WERI-Rb-1 (cell line): ENCODE measurements at places on chromosomes 6 and 20.

DNA sequence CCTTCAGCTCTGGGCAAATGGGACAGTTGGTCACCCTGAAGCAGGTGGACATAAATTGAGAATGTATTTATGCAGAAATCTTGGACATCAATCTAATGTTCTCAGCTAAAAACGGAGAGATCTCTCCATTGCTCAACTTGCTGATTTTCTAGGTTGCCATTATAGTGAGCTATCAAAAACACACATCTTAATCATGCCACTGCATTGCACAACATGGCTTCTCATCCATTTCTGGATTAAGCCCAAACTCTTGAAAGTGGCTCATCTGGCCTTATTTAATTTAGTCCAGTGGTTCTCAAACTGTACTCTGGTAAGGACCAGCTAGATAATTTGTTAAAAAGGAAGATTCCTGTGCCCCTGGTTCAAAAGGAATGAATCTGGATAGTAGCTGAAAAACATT is 324.9 kb upstream of the CITED2 start:
- DNase-seq, result no peak

GRCh38 chr6:125987026-125987617 is 782 bp downstream of the TRMT11 start:
- no peak for DNase-seq

- DNase-seq, result no peak
These were observed 974.3 kb downstream of the HACE1 start for GRCh38 chr6:103885446-103885845.

DNA sequence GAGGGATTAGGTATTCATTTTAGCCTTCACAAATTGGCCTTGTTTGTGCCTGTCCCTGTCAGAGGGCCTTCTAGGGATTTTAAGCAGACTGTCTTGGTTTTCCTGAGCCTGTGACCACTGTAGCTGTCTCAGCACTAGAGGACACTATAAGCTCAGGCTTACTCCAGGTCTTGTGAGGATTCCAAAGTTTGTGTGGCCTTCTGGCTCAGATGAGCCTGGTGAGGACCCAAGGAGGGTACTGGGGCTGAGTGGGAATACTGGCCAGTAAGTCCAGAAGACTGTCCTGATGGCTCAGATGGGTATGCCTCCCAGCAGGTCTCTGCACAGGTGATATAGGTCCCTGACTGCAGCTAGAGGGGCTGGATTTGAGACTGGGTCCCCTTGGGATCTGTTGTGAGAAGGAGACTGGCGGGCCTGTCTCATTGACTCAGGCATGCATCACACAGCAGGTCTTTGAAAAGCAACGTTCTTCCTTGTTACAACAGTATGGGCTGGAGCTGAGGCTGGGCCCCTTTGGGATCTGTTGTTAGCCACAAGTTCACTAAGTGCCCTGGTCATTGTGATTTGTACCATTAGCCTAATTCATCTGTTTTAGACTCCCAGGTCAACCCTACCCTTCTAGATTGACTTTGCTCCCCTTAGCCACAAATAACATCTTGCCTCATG is 26.3 kb upstream of the TFB1M start:
- DNase-seq, result no peak

GRCh38 chr6:143451531-143451930 is 926 bp downstream of the PEX3 start:
- no peak for DNase-seq

DNA sequence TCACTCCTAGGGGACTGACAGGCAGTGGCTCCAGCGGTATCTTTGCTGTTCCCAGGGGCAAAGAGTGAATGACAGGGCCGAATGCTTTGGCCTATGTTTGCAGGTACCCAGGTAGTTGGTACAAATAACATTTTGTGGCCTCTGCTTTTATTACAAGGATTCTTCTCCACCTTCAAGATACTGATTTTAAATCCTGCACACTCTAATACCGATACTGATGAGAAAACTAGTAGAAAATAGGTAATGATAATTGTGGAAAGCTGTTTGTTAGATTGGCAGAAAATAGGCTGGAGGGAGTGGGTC is 772 bp downstream of the HINT3 start:
- no peak for DNase-seq

DNA sequence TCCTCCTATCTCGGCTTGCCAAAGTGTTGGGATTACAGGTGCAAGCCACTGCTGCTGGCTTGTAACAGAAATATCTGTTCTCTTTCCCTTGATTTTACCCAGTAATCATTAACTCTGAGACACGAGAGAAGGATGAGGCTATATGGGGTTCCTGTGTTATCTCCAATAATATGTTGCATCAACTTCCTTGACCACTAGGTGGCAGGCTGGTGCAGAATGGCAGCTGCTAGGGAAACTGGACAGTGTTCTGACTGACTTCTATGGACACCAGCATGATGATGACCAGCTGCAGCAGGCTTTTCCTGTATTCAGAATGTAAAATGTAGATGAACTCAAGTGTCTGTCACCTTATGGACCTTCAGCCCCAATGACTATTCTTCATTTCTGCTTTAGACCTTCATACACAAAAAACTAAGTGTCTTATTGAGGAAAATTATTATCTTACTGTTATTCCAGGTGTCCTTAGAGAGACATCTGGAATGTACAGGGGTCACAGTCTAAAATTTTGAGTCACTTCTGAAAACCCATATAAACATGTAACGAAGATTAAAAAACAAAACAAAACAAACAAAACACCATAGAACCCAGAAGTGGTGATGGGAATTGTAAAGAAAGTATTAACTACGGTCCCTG is 20.4 kb upstream of the CD109 start:
- DNase-seq, result peak; percentile 77

GRCh38 chr20:16178546-16179135 is 394.6 kb downstream of the KIF16B start:
- DNase-seq, result no peak

DNA sequence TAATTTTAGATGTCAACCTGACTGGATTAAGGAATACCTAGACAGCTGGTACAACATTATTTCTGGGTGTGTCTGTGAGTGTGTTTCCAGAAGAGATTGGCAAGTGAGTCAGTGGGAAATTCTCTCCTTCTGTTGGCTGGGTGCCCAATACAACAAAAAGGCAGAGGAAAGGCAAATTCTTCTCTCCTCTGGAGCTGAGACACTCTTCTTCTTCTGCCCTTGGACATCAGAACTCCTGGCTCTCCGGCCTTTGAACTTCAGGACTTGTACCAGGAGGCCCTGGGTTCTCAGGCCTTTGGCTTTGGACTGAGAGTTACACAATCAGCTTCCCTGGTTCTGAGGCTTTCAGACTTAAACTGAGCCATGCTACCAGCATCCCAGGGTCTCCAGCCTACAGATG is 7.8 kb upstream of the BTN3A1 start:
- DNase-seq, result no peak

- DNase-seq, result no peak
These were observed 2.0 kb downstream of the ANKRD6 start for GRCh38 chr6:89434954-89435353.

- DNase-seq, result no peak
These were observed 180.3 kb downstream of the CDH26 start for GRCh38 chr20:60138256-60139220.

DNA sequence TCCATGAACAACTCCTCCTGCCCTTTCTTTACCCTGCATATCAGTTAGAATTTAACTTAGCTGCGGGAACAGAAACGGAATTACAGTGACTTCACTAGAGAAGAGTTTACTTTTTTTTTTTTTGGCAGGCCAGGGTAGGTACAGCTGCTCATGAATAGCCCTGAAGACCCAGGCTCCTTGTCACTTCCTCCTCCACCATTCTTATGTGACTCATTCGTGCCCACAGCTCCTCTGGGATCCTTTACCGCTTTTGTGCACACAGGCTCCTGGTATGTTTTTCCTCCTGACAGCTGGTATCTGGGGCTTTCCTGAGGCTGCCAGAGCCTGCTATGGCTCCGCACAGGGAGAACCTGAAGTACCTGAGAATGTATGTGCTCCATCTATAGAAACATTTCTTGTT is 3.9 kb upstream of the KCNS1 start:
- no peak for DNase-seq

GRCh38 chr6:47481806-47482205 is 4.2 kb downstream of the CD2AP start:
- DNase-seq, result no peak

DNA sequence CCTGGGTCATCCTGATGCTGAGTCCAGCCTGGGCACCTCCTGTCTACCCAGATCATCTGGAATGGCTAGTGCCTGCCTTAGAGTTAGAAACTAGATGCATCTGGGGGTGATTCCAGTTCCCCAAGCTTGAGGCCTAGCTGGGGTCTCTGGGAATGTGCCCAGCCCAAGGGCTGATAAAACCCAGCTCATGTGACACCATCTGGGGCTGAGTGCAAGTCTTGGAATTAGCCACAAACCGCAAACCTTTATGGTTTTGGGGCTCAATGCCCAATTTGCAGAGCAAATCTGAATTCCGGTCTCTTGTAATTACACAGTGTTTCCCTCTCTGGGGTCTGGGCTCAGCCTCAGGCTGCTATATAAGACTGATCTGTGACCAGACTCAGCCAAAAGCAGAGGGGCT is at the start of gene BPIFB4:
Gene BPIFB4 (plus strand): TSS at position 385 of the 400 bp plus-strand sequence. CDS start 1,884 bp downstream, outside the sequence.
- DNase-seq, result no peak

- DNase-seq, result no peak
These were observed 18.4 kb downstream of the PKIG start for GRCh38 chr20:44600758-44601201.

DNA sequence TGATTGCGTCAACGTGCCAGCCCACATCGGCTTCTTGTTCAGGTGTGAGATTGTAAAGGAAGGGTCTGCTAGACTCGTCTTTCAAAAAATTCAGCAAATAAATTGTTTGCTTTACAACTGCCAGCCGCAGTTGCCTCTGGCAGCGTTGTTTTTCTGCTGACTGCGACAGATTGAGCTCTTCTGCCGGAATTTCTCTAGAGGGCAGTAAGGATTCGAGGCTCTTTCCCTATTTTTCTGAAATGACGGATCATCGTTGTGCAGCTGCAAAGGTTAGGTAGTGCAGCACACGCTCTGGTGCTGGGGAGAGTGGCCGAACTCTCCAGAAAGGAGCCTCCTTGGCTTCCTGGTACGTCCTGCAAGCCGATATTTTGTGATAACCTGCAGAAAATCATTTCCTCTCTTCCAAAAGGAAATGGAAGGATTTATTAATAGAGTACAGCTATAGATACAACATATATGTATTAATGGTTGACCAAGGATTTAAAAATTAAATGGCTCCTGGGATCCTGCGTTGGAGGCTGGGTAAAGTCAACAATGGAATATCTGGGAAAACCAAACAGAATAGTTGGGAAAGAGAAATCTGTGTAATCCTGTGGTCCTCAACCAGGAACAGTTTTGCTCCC is 121.9 kb upstream of the ZFP64 start:
- DNase-seq, result peak; percentile 7

- no peak for DNase-seq
These were observed 563.3 kb upstream of the ADGRB3 start for GRCh38 chr6:68071740-68072139.

GRCh38 chr20:32896521-32897280 is 38.0 kb downstream of the EFCAB8 start:
- DNase-seq, result no peak

GRCh38 chr6:139925894-139926641 is 551.6 kb upstream of the CITED2 start:
- no peak for DNase-seq

DNA sequence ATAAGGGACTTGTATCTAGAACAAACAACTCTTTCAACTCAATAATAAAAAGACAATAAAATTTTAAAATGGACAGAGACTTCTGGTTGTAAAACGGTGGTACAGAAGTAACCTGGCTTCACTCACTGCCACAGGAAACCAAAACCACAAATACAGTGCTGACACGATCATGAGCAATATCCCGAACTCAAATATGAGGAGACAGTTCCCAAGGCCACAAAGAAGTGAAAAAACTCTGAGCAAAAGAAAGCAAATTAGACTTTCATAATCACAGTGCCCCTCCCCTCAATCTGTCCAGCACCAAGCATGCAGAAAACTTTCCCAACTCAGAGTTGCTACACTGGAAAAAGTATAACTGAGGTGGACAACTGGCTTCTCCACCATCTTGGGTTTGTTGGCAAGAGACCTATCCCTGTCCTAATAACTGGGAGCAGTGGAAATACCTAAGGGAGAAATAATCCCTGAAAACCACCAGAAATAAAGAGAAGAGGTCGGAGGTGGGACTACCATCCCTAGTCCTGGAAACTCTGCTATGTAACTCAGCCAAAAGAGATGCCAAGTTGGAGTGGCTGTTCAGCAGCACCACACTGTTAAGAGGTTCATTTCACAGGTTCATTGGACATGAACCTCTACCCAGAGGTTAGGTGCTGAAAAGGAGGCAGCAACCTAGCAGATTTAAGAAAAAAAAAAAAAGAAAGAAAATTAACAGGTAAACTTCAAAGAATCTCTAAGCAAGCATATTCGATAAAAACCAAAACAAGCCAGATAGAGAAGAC is 55.5 kb downstream of the REV3L start:
- no peak for DNase-seq

- DNase-seq, result peak; percentile 42
These were observed 20.1 kb downstream of the FRMD1 start for GRCh38 chr6:168058691-168059551.

DNA sequence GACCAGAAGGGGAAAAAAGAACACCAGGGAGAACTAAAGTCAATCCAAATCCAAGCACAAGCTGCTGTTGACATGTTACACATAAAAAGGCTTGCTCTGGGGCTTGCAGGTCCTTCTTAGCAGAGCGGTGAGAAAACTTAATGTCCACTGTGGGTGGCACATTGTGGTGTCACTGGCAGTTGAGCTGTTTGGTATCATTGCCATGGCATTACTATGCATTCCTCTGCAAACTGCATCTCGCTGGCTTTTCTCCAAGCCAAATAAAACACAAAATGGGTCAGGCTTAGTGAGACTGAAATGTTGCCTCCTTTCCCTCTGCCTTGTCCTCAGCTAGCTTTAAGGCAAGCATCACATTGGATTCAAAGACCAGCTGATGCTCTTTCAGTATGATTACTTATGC is 40.9 kb downstream of the LY86 start:
- no peak for DNase-seq

DNA sequence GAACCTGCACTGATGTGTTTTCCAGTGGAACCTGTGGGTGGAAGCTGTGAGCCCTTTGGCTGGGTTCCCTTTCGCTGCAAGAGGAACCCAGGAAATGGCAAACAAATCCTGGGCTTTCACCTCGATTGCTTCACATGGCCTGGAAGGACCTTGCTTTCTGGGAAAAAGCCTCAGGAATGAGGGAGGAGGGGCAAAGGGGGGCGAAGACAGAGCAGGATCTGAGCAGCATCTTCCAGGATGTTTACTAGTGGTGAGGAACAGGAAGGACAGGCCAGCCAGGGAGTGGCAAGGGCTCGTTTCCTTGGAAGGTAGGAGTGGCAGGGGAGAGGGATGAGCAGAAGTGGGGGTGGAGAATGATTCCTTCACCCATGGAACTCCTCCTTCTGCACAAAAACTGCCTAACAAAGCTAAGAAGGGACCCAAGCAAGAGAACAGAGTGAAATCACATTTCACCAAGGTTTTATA is 5.9 kb downstream of the SLC2A10 start:
- peak; percentile 56 for DNase-seq
